ENCODE measurements at places on chromosomes 7 and 10. TPM values are rescaled to one million over a fixed set of nuclear protein-coding genes. Genes with fewer than 3 reads are reported as not detected.

GRCh38 chr10:21673668-21674067 lies 139.6 kb downstream of the MLLT10 start:
- no peak for DNase-seq

SFRP4 gene
- polyA plus RNA-seq, result not detected

DNA sequence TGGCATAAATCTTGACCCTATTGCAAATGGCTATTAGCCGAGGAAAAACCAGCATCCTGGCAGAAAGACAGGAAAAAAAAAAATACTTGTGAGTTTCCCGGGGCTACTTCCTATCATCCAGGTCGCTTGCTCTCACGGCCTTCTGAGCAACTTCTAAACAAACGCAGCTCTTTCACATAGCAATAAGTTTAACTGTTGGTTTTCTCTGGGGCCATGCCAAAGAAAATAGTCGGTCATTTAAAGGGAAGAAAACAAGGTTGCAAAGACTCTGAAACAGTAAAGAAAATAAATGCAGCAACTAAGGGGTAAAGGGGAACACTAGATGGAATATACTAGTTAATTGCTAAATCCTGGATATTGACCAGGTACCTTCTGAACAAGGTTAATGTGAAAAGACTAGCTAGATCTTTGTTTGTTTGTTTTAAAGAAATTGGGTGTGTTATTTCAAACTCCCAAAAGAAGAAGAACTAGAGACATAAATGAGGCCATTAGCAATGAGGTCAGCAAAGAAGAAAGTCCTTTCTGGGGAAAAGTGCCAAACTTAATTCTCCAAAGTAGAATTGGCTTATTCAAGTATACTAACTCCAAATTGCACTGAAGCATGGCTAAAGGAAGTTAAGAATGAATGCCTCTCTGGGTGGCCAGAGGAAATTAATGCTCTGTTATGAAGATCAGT lies 54.2 kb downstream of the SLC39A12 start:
- DNase-seq, result no peak

GRCh38 chr7:20310301-20310700 lies 20.4 kb upstream of the ITGB8 start:
- no peak for DNase-seq

- peak; percentile 88 for DNase-seq
Measured at GRCh38 chr10:78029269-78030226, at the start of gene POLR3A. Gene POLR3A, minus strand, starts transcription at chr10:78029515. Its CDS starts 108 bp downstream, at chr10:78029407.

GRCh38 chr10:30639946-30640786 lies 10.6 kb upstream of the LYZL2 start:
- DNase-seq, result peak; percentile 19

DNA sequence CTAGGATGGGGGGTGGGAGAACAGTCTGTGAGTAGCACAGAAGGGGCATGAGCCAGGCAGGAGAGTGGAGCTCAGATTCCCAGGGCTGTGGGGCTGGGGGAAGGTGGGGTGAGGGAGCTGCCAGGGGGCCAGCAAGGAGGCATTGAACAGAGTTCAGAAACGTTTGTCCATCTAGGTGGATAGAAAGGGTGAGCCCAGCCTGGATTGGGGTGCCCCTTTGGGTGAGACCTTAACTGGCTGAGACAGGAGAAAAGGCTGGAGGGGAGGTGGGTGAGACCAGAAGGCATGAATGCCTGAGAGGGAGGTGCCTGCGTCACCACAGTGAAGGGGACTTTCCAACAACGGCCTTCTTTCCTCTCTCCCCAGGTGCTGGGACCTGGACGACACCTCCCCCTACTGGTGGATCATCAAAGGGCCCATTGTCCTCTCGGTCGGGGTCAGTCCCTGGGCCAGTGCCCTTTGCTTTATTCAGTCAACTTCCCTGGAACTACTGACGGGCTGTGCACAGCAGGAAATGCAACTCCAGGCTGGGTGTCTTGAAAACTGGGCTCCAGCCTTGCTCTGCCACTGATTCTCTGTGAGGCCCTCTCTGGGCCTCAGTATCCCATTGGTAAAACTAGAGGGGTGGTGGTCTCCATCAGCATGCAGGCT lies 11.0 kb downstream of the GHRHR start:
- no peak for DNase-seq

- no peak for DNase-seq
Measured at GRCh38 chr10:110643035-110643652, 992 bp upstream of the RBM20 start.

GRCh38 chr10:123354521-123354920 lies 200.3 kb downstream of the BUB3 start:
- DNase-seq, result no peak

THSD7A gene
- not detected for polyA plus RNA-seq

All from keratinocyte (primary cell).